ENCODE measurements at places on chromosomes 7 and 10. TPM values are rescaled to one million over a fixed set of nuclear protein-coding genes. Genes with fewer than 3 reads are reported as not detected.

HACD1 gene
- total RNA-seq: 11.0 TPM

GRCh38 chr10:22683140-22683389 is 31.3 kb downstream of the PIP4K2A start:
- H3K27ac ChIP-seq: peak overlapping the region; percentile 63
- H3K4me1 ChIP-seq: peaks cover 66% of the 10 kb centered on the region
- H3K4me3 ChIP-seq: no peak overlapping the region
- no peaks in the 10 kb centered on the region for H3K36me3 ChIP-seq
- H3K27me3 ChIP-seq: no peaks in the 10 kb centered on the region

- H3K4me1 ChIP-seq: peaks cover 20% of the 10 kb centered on the region
- H3K27me3 ChIP-seq: no peaks in the 10 kb centered on the region
- no peak overlapping the region for H3K4me3 ChIP-seq
Observed at GRCh38 chr7:149887311-149887710, 13.5 kb downstream of the ATP6V0E2 start.

TMEM236 gene
- 0.18 TPM for total RNA-seq

DNA sequence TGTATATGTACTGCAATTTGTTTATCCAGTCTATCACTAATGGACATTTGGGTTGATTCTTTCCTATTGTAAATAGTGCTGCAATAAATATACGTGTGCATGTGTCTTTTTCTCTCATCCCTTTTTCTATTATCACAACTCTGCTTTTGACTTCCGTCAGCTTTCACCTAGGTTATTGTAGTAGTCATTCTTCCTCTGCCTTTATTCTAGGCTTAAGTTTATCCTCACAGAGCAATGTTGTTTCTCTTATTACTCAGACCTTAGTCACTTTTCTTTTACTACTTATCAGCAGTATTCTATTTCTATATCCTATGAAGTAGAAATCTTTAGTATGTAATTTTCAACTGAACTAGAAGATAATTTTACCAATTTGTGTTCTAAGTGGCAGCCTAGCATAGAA is 175.3 kb upstream of the SEMA3E start:
- H3K4me3 ChIP-seq: no peak overlapping the region
- H3K36me3 ChIP-seq: no peaks in the 10 kb centered on the region

CTAGE8 gene
- total RNA-seq: 2.7 TPM

DNA sequence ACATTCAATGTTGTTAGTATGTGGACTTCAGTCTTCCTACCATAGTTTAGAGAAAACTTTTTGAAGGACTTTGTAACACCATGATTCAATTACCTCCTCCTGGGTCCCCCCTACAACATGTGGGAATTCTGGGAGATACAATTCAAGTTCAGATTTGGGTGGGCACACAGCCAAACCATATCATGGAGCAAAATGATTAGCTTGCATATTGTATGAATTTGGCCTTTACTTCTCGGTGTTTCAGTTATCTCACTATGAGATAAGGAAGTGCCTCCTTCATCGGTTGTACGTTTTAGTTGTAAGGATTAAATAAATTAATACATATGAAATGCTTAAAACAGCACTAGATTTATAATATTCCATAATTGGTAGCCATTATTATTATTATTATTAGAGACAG is 428.7 kb downstream of the EXOC4 start:
- no peaks in the 10 kb centered on the region for H3K36me3 ChIP-seq
- no peak for DNase-seq
- H3K27me3 ChIP-seq: no peaks in the 10 kb centered on the region
- no peak overlapping the region for H3K27ac ChIP-seq

DNA sequence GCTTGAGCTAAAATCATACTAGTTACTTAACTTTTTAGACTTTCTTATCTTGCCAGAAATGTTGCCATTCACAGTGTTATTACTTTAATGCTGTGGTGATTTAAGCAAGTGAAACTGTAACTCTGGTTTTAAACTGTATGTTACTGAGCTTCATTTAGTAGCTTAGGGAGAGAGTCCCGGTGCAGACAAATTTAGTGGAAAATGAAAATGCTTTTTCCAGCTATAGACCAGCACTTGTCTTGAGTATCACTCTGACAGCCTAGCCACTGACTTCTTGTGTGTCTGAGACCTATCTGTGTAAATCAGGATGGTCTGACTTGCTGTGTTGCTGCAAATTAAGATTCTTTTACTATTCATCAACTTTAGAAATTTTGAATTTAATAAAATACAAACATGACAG is 200.8 kb downstream of the CACNB2 start:
- H3K36me3 ChIP-seq: no peaks in the 10 kb centered on the region
- no peak for DNase-seq
- H3K27me3 ChIP-seq: no peaks in the 10 kb centered on the region
- no peaks in the 10 kb centered on the region for H3K4me1 ChIP-seq

SH3PXD2A gene
- 28.7 TPM for total RNA-seq

- H3K27me3 ChIP-seq: no peaks in the 10 kb centered on the region
- DNase-seq: no peak
- no peaks in the 10 kb centered on the region for H3K4me1 ChIP-seq
- no peaks in the 10 kb centered on the region for H3K36me3 ChIP-seq
- H3K4me3 ChIP-seq: no peak overlapping the region
Observed at GRCh38 chr10:81034383-81034782, 496.7 kb downstream of the SH2D4B start.

GRCh38 chr10:36783400-36783799 is 342.0 kb upstream of the ANKRD30A start:
- no peak overlapping the region for H3K4me3 ChIP-seq
- no peak for DNase-seq
- no peaks in the 10 kb centered on the region for H3K27me3 ChIP-seq
- H3K4me1 ChIP-seq: no peaks in the 10 kb centered on the region
- H3K36me3 ChIP-seq: no peaks in the 10 kb centered on the region
